NCI-H1105 treated with DMSO at 0.1 percent for 48 hours (cell line): ENCODE measurements at places on chromosomes 13 and 19.

- DNase-seq: no peak
These were observed 52.4 kb downstream of the TNFSF11 start for GRCh38 chr13:42626176-42626860.

- no peak for DNase-seq
These were observed 8.9 kb downstream of the ZNF546 start for GRCh38 chr19:40005691-40006272.

DNA sequence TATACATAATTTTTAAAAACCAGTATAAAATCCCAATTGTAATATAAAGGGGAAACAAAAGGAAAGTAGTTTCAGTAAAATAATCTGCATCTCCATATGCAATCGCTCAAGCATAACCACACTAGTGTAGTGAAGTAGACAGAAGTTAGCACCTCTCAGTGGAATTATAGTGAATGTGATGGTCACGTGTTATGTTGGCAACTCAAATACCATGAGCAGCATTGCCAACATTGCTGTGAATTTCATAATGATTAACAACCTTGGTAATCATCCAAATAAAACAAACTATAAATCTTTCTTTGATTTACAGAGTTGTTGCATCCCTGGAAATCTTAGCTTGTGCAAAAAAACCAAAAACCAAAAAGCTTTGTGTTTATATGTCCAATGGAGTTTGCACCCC, 77.3 kb upstream of the SIAH3 start:
- DNase-seq: peak; percentile 75

DNA sequence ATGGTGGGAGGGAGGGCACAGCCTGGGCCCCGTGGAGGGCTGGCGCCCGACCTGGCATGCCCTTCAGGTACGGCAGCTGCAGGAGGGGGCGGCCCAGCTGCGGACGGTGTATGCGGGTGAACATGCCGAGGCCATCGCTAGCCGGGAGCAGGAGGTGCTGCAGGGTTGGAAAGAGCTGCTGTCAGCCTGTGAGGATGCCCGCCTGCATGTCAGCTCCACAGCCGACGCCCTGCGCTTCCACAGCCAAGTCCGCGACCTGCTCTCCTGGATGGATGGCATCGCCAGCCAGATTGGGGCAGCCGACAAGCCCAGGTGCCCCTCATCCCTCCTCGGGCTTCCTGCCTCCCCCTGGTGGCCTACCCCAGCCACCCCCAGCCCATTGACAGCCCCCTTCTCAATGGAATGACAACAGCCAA, 16.6 kb upstream of the SHKBP1 start:
- DNase-seq: no peak

- peak; percentile 7 for DNase-seq
These were observed 5.5 kb upstream of the ADAMTS10 start for GRCh38 chr19:8615813-8616596.

DNA sequence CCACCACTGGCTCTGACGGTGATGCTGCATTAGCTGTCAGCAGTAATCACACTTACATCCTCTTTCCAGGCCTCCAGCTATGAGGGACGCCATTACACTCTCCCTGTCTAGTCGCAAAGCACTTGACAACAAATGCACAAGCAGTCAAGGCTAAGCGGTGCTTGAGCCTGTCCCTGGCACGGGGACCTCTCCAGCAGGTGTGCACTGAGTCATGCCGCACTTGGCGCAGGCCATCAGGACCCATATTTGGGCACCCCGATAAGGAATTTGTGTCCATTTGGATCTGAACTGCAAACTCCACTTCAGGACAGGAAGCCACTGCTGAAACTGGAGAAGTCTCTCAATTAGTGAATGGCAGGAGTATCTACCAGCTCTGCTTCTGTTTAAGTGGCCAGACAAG, 301.9 kb upstream of the OBI1 start:
- no peak for DNase-seq
